ENCODE measurements at places on chromosomes 12 and 14.

- no peak for DNase-seq
Measured at GRCh38 chr14:55073856-55074255, 22.4 kb downstream of the MAPK1IP1L start.

DNA sequence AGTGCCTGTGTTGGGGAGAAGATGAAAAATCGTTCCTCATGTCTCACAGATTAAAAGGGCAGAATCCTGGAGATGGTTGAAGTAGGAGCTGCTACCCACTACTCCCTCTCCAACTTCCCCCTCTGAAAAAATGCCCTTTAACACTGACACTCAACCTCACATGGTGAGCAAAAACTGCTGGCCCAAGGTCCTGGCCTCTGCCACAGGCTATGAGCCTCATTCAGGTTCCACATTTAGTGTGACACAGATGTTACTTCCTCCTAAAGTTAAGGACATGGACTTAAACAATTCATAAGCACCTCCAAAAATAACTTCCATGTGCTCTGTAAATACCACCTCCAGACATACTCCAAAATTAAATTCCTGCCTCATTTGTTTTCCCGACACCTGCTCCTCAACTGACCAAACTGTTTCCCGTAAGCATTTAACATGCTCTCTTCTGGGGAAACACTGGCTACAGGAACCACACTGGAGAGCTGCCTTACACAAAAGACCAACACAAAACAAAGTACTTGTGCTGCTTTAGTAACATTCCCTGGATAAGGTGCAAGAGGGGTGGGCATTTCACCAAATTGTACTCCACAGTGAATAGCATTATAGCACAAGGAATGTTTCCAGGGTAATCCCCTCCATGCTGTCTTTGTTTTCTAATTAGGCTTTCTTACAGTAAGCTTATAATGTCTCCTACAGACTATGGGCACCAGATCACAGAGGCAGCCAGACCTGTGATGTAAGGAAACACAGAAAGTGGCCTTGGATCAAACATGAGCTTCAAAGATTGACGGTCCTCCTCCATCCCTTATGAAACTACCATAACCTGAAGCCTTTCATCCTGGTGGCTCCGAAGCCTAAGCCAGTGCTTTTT lies 57.0 kb downstream of the PHLDA1 start:
- no peak for DNase-seq

DNA sequence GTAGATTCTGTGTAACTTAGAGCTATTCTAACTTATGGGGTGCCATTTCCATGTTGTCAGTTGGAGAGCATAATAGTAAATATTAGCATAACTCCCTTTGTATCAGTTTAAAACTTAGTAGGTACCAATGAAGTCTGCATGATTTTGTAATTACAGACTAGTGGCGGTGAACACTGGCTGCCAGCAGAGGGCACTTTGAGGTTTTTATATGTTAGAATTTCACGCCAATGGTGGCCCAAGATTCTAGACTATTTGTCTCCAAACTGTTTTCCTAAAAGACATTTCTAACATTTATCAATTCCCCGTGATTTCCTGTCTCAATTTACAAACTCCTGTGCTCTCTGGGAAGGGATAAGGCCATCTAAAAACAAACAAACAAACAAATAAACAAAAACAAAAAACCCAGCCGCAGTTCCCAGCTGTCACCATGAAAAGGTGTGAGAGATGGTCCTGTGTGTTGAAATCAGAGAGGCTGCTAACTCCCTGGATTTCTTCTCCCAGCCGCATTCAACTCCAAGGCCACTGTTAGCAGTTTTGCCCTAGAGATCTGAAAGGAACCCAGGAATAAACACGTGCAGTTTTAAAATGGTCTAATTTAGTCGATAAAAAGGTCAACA lies 57.6 kb downstream of the BRMS1L start:
- no peak for DNase-seq

DNA sequence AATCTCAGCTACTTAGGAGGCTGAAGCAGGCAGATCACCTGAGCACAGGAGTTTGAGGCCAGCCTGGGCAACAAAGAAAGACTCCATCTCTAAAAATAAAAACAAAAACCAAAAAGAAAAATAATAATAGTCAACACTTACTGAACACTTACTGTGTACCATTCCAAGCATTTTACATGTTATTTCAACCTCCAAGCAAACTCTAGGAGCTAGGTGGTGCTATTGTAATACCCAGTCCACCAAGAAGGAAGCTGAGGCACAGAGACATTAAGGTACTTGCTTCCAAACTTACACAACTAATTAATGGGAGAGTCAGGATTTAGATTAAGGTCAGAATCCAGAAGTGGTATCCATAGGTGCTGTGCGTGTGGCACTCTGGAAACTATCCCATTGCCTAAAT lies 13.7 kb upstream of the OR6J1 start:
- no peak for DNase-seq

DNA sequence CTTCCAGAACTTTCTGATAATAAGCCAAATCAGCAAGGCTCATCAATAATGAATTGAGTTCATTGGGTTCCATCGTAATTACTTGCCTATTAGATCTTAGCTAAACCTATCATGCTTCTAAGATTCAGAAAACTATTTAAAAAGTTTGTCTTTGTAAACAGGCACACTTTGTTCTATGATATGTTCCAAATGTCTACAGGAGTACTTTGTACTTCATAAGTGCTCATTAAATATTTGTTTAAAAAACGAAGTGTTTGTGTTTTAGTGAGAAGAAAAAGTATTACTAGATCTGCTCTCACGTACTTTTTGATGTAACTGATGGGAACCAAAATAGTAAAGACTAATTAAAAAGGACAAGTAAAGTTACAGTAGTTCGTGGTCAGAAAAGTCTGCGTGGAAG lies 172.8 kb upstream of the FLRT2 start:
- no peak for DNase-seq

GRCh38 chr12:125185740-125186470 lies 120.7 kb downstream of the AACS start:
- DNase-seq, result no peak

GRCh38 chr14:65788876-65789275 lies 376.3 kb downstream of the FUT8 start:
- no peak for DNase-seq

DNA sequence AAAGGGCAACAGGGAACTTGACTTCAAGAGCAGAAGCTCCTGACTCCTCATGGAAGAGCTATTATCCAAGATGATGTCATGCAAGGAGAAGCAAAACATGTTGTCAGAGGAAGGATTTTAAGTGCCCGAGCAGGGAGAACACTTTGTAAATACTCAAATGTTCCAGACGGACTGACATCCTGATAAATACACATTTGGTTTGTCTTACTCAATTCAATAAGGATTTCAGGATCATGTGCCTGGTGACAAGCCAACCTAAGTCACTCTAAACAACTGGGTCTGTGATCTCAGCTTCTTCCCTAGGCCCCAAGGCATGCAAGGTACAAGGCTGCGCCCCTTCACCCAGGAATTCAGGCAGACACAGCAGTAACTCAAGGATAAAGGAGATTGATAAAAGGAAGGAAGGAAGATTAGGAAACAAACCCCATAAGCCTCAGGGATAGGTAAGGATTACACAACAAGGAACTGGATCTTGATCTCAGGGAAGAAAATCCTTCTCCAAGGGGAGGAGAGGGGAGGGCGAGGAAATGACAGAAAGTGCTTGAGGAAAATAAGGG lies 26.8 kb upstream of the CEBPE start:
- no peak for DNase-seq

DNA sequence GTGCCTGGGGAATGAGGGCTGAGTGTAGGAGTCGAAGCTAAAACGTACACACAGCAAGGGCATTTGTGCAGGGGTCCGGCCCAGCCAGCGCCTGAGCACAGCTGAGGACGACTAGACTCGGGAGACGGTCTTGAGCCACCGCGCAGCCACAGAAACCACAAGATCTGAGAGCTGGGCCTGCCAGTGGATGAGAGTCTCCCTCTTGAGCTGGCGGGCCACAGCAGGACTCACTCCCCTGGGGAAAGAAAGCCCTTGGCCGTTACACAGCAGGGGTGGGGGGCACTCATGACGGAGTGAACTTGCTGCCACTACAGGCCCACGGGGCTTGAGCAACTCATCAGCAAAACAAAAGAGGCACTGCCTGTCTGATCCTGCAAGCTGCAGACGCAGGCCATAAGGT lies 23.0 kb downstream of the STX2 start:
- no peak for DNase-seq

- DNase-seq, result no peak
Measured at GRCh38 chr12:106081606-106082005, 57.1 kb downstream of the NUAK1 start.

GRCh38 chr14:65320661-65321308 lies 91.7 kb upstream of the FUT8 start:
- DNase-seq, result no peak

DNA sequence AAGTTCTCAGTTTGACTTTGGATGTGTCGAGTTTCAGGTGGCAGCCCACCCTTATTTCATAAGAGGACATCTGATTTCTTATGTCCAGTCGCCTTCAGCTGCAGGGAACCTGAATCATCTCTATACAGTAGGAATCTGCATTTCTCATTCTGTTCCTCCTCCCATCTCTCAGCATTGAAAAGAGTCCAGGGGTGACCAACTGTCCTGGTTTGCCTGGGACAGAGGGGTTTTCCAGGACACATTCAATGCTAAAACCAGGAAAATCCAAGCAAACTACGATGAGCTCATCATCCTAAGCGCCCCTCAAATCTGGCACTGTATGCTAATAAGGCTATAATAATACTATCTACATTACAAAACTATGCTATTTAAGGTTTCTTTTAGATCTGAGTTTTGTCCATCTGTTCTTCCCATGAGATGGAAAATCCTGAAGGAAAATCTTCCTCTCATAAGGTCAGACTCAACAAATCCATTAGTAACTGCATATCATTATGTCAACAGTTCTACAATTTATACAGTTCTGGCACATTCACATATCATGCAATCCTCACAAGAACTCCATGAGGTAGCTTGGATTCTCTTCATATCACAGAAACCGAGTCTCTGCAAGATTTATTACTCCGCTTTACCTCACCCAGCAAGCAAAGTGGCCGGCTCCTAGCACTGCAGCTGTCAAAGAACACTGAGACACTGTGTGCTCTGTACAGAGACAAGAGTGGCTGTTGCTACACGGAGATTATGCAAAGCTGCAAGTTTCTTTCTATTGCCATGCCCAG lies 15.6 kb upstream of the CALM1 start:
- DNase-seq, result no peak

- DNase-seq, result no peak
Measured at GRCh38 chr12:102765736-102766135, 151.3 kb downstream of the PAH start.

DNA sequence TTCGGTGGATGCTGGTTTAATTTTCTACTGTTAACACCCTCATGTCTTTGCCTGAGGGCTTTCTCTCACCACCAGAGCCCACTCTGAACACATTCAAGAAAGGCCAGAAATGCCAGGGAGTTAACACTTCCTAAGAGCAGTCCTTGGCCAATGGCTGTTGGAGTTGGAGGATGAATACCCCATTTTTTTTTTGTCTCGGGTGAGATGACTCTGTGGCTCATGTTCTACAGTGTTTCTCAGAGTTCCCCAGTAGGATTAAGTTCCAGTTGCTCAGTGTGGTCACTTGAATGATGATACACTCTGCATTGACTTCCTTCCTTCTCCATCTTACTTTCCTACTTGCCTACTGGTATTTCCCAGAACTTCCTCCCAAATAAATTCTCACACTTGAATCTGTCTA lies 65.8 kb downstream of the FOS start:
- no peak for DNase-seq

DNA sequence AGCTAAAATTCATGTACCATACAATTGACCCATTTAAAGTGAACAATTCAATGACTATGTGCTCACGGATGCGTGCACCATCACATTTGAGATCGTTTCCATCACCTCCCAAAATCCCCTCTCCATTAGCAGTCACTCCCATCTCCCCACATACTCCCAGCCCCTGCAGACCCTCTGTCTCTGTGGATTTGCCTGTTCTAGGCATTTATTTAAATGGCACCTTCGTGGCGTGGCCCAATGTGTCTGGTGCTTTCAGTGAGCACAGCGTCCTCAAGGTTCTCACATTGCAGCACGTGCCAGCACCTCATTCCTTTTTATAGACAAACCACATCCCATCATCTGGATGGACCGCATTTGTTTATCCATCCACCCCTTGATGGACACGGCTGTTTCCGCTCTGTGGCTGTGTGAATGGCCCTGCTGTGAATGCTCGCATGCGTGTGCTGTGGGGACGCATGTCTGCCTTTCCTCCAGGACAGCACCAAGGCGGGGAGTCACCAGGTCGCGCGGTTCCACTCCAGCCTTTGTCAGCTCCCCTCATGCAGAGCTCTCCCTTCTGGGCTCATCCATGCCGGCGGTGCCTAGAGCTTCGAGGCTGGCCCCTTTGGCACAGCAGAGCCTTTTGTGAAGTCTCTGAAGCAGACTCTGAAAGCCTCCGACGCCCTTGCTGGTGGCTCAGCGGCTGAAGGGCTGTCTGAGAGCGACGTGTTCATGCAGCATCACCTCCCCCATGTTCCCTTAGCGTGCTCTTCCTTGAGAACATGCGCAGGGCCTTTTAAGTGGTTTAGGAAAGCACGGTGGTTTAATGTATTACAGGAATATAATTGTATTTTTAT lies 184.4 kb downstream of the KIF26A start:
- DNase-seq, result no peak

- no peak for DNase-seq
Measured at GRCh38 chr12:83656004-83656403, 969.3 kb downstream of the TMTC2 start.

DNA sequence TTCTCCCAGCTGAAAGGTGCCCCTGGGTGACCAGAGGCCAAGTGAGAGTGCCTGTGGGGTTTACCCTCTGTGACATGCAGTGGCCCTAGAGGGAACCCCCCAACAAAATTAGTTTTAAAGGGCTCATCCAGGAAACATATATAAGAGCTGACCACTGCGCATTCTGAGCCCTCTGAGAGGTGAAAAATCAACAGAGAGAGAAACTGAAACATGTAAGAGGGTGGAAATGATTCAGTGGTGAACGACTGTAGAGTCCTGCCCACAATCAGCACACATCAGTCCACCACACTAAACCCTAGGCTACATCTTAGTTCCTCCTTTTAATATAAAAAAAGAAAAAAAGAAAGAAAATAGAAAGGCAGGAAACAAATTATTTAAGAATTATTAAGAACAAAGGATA lies 21.0 kb upstream of the ACSM4 start:
- DNase-seq, result no peak

GRCh38 chr12:127162902-127163301 lies 1104.1 kb upstream of the TMEM132C start:
- no peak for DNase-seq

DNA sequence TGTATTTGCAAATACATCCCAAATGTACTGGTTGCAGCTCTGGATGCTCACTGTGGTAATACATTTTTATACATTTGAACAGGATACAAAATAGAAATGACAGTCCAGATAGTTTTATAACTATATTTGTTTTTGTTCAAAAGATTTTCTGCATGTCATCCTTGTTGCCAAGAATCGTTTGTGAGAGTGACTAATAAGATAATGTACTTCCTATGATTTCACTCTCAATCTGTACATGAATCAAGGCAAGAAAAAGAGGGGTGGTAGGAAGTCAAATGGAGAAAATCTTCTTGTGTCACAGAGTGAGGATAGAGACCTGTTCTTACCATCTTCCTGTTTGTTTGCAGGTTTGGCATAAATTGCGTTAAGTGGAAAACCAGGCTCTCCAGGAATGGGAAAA lies 13.9 kb downstream of the ARPC3 start:
- no peak for DNase-seq

- no peak for DNase-seq
Measured at GRCh38 chr14:89721956-89722355, 232.6 kb downstream of the EFCAB11 start.

Measured in SIG-M5 (cell line).